Hair follicle dermal papilla cell (primary cell): ENCODE measurements at places on chromosomes 1 and 21. TPM values are rescaled to one million over a fixed set of nuclear protein-coding genes. Genes with fewer than 3 reads are reported as not detected.

Gene CSF1
- total RNA-seq = 128 and 161 TPM in 2 replicates

Gene CHRM3
- 0.16 and 0.24 TPM in 2 replicates for total RNA-seq

Gene COL8A2
- 38.0 and 39.0 TPM in 2 replicates for total RNA-seq

Gene ITLN1
- not detected in 2 replicates for total RNA-seq

Gene CD34
- 1.2 and 1.9 TPM in 2 replicates for total RNA-seq
